ENCODE measurements at places on chromosomes 2 and 18. TPM values are rescaled to one million over a fixed set of nuclear protein-coding genes. Genes with fewer than 3 reads are reported as not detected.

Gene SKA1
- total RNA-seq, result 12.4 TPM

Gene IL18R1
- 0.72 TPM for total RNA-seq

Gene TYMS
- 192 TPM for total RNA-seq

Gene ITPRIPL1
- not detected for total RNA-seq

Gene PROM2
- not detected for total RNA-seq

Data from A549 treated with ZK216348 at 1 μM for 4 hours (cell line).